ENCODE measurements at places on chromosomes 16 and 17.

- DNase-seq, result no peak
These were observed 38.8 kb upstream of the HSBP1 start for GRCh38 chr16:83768986-83769385.

DNA sequence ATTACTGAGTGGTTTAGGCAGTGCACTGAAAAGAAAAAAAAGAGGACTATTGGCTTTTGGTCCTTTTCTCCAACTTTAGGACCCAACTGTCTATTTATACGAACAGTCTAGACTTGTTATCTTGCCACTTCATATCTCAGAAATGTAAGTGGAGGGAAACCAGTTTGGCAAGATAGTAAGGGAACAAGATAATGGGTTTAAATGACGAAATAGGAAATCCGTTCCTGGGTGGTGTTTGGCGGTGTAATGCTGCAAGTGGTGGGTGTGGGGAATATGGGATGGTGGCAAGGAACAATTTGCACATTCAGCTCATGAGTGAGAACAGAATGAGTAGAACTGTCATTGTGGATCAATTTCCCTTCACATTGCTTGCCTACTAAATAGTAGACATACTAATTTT lies 44.7 kb downstream of the GRB7 start:
- DNase-seq, result no peak

DNA sequence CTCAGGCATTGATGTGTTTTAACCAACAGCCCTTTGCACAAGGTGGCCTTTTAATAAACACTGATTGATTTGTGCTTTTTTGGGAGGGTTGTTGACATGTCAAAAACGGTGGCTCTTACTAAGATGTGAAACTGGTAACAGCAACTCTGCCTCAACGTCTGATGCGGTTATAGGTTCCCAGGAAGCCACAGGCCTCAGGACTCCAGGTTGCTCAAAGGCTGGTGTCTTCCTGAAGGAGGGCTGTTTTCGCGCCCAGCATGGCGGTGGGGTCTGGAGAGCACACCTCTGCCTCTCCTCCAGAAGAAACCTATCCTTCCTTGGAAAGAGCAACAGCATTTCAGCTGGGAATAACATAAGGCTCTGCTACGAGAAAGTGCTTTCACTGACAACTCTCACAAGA lies 187.5 kb downstream of the IRF8 start:
- no peak for DNase-seq

- no peak for DNase-seq
These were observed 39.2 kb downstream of the NDE1 start for GRCh38 chr16:15689290-15689689.

GRCh38 chr17:31508288-31509094 lies 117.0 kb downstream of the RAB11FIP4 start:
- no peak for DNase-seq

- no peak for DNase-seq
These were observed 12.0 kb downstream of the TBC1D24 start for GRCh38 chr16:2486645-2487516.

- DNase-seq, result no peak
These were observed 6.5 kb downstream of the SLC47A2 start for GRCh38 chr17:19709841-19710240.

GRCh38 chr16:13873835-13874438 lies 46.0 kb upstream of the ERCC4 start:
- DNase-seq, result peak; percentile 19

DNA sequence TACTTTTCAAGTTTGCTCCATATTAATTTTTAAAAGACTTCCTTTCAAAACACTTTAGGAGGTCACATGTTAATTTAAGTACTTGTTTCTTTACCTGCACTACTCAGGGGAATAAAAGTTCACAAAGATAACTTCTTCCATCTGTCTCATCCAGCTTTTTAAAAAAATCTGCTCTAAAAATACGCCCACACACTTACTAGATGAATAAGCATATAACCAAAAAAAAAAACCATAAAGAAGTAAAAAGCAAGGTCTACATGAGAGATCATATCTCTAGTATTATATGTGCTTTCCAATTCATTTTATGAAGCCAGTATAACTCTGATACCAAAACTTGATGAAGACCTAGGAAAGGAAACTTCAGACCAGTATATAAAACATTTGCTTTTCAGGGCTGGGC lies 17.2 kb downstream of the SKAP1 start:
- DNase-seq, result no peak

DNA sequence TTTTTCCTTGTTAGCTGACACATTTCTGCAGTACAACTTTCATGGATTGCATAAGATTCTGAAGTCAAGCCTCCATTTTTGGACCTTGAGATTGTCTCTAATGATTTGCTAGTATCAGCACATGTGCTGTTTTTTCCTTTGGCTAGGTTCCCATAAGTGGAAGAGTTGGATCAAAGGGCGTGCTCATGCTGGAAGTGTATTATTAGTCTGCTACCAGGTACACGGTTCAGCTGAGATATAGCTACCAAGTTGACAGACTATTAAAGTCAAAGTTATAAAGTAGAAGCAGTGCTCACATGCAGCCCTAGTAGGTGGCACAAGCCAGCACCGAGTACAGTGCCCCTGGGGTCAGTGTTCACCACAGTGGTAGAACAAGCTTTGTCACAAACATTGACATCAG lies 3.2 kb downstream of the FAHD1 start:
- no peak for DNase-seq

DNA sequence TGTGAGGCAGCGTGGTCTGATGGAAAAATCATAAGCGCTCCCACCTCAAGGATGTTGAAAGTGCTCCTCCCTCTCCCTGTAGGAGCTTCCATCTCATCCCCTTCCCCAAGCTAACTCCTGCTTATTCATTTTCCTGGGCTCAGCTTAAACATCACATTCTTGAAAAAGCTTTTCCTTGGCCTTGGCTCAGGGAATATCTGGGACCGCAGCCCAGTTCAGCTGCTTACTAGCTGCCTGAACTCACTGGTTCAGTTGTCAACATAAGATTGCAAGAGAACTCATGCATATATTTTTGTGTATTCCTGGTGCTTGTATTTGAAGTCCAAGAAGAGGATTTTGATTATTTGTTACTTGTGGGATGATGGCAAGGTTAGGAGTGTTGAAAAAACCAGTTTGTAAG lies 91.5 kb downstream of the UTP18 start:
- DNase-seq, result peak; percentile 94

GRCh38 chr17:68661265-68662036 lies 60.3 kb upstream of the FAM20A start:
- DNase-seq, result no peak

DNA sequence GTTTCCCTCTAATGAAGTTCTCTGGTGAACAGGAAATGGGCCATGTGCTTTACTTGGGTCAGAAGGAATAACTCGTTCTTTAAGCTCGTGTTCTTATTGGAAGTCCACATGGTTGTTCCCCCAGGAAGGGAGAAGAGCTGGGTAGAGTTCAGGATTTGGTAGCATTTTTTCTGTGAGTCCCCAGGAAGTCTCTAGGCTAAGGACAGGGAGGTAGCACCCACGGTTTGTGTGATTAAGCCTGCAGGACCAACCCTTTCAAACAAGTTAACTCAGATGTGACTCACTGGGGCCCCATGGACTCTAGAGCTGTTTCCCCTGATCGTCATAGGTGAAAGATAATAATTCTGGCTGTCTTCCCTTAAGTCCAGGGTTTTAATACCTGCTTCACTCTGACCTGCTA lies 16.4 kb downstream of the SAP30BP start:
- DNase-seq, result no peak

- DNase-seq, result no peak
These were observed 53.3 kb upstream of the ACSF3 start for GRCh38 chr16:89040391-89040790.

DNA sequence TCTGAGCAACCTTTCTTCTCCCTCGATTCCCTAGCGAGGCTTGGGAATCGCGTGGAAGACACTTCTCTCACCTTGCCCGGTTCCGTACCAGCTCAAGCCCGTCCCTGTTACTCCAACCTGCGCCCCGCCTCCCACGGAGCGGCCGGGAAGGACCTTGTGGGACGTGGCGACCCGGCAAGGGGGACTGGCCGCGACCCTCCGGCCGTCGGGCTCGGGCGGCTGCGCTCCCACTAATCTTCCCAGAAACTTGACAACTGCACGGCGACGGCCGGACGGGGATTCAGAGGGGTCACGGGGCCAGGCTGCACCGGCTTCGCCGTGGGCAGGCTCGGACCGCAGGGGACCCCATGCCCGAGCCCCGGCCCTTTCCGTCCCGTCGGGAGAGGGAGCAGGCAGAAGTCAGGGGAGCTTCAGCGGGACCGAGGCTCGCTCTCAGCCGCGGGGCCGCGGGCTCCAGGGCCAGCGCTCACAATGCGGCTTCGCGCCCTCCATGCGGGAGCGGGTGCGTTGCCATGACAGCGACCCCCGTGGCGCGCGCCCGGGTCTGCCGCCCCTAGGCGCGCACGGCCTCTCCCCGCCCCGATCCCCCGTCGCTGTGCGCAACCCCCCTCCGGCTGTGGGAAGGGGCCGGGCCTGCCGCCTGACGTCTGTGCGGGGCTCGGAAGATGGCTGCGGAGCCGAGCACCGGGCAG lies at the start of gene SGSM2:
TSS of gene SGSM2 (plus strand) at position 650 of the 692 bp plus-strand sequence. CDS start 188 bp downstream, outside the sequence.
- DNase-seq, result peak; percentile 57

DNA sequence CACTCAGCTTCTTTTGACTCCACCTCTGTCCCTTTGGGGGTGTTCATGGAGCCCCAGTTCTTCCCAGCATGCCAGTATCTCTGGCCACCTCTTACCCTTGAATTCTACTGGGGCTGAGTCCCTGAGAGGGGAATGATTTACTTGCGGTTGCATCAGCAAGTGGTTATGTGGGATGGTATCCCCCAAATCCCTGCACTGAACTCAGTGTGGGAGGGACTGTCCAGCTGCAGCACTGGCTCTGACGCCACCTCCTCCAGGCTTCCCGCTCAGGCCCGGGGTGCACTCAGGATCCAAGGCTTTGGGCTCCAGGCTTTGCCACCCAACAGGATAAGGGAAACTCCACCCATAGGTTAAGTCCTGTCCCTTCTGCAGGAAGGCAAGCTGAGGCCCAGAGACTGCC lies 21.1 kb upstream of the BRD7 start:
- no peak for DNase-seq

DNA sequence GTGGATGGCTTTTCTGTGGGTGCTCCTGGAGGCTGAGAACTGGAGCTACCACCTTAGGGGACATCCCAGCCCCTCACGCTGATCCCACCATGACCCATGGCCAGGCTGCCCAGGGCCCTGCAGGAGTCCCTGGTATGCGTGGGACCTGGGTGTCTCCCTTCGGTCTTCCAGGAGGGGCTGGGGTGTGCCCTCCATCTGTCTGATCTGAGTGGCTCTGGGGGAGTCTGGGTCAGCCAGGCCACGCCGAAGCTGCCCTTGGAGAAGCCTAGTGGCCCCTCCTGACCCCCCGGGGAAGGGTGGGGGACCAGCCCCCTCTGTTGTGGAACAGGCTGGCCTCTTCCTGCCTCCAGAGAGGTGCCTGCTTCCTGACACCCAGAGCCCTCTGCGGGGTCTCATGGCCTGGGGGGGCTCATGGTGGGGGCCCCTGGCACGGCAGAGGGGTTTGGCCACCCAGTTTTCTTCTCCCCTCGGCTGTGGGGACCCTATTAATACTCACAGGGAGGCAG lies 10.7 kb downstream of the BAIAP2 start:
- DNase-seq, result no peak

- no peak for DNase-seq
These were observed 92.3 kb upstream of the FAM20A start for GRCh38 chr17:68693466-68693865.

DNA sequence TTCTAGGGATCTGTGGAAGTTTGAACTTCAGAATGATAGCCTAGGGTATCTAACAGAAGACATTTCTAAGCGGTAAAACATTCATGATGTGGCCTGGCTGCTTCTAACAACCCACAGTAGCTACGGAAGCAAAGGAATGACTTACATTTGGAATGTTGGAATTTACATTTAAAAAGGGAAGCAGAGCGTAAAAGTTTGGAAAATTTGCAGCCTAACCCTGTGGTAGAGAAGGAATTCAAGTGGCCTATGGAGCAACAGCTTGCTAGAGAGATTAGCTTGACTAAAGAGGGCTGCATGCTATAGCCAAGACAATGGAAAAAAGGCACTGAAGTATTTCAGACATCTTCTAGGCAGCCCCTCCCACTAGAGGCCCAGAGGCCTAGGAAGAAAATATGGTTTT lies 50.1 kb downstream of the HNF1B start:
- DNase-seq, result no peak

- DNase-seq, result no peak
These were observed 1.8 kb downstream of the MYH10 start for GRCh38 chr17:8628609-8629169.

DNA sequence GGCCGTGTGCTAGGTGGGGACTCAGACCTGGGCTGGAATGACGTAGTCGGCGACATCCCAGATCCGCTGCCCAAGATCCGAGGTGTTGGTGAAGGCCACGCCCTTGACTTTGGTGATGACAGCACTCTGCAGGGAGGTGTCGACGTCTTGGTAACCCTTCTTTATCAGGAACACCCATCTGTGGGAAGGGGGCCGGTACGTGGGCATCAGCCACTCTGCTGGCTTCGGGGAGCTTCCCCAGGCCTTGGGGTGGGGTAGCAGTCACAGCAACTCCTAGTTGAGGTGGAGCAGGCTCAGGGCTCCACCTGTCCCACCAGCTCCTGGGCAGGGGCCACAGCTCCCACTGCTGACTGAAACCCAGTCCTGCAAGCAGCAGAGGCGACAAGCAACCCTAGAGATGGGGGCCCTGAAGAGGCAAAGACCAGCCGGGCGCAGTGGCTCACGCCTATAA lies 4.3 kb downstream of the P2RX5 start:
- no peak for DNase-seq

DNA sequence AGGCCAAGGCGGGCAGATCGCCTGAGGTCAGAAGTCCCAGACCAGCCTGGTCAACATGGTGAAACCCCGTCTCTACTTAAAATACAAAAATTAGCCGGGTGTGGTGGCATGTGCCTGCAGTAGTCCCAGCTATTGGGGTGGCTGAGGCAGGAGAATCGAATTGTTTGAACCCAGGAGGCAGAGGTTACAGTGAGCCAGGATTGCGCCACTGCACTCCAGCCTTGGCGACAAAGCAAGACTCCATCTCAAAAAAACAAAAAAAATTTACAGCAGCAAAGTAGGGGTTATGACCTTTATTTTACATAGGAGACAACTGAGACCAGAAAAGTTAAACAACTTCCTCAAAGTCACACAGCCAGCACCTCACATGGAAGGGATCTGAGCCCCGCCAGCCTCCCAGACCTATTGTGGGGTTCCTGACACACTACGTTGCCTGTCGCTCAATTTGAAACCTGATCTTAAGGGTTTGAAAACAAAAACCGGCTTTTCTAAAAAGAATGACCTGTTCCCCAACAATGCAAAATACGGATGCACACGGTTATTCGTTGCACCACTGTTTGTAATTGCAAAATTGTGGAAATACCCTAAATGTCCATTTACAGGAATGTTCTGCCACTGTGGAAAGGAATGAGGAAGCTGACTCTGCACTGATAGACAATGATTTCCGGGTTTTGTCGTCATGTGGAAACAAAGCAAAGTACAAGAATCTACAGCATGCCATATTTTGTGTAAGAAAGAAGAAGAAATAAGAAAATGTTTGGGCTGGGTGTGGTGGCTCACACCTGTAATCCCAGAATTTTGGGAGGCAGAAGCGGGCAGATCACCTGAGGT lies 77.2 kb downstream of the CNGB1 start:
- DNase-seq, result peak; percentile 7

GRCh38 chr17:32516450-32516849 lies 29.7 kb downstream of the CDK5R1 start:
- DNase-seq, result no peak

GRCh38 chr17:4536742-4537411 lies 18.3 kb downstream of the MYBBP1A start:
- no peak for DNase-seq

GRCh38 chr16:10579575-10579964 lies 828 bp downstream of the EMP2 start:
- no peak for DNase-seq

- no peak for DNase-seq
These were observed 104.7 kb downstream of the MRM1 start for GRCh38 chr17:36705874-36706731.
